ENCODE measurements at places on chromosomes 7 and 10.

GRCh38 chr10:130652964-130653578 is 516.9 kb downstream of the GLRX3 start:
- no peak for DNase-seq

GRCh38 chr10:117666166-117666565 is 123.6 kb downstream of the EMX2 start:
- DNase-seq, result no peak

DNA sequence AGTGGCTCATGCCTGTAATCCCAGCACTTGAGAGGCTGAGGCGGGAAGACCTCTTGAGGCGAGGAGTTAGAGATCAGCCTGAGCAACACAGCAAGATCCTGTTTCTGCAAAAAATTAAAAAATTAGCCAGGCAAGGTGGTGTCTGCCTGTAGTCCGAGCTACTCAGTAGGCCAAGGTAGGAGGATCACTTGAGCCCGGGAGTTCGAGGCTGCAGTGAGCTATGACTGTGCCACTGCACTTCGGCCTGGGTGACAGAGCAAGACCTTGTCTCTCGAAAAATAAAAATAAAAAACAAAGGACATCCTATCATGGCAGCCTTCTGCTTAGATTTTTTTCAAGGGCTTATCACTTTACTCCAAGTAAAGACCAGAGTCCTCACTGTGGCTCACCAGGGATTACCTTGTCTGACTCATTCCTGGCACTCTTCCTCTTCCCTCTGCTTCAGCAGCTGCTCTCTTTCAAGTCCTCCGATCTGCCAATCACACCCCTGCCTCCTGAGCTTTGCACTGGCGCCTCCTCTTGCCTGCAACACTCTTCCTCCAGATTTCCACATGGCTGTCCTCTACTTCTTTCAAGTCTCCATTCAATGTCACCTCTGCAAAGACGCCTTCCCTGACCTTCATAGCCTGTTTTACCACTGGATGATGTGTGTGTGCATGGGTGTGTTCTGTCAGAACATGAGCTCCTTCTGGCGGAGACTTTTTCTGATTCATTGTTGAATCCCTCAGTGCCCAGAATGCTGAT is 7.7 kb downstream of the PRTFDC1 start:
- no peak for DNase-seq

- DNase-seq, result no peak
Observed at GRCh38 chr7:113394856-113395255, 276.5 kb upstream of the SMIM30 start.

DNA sequence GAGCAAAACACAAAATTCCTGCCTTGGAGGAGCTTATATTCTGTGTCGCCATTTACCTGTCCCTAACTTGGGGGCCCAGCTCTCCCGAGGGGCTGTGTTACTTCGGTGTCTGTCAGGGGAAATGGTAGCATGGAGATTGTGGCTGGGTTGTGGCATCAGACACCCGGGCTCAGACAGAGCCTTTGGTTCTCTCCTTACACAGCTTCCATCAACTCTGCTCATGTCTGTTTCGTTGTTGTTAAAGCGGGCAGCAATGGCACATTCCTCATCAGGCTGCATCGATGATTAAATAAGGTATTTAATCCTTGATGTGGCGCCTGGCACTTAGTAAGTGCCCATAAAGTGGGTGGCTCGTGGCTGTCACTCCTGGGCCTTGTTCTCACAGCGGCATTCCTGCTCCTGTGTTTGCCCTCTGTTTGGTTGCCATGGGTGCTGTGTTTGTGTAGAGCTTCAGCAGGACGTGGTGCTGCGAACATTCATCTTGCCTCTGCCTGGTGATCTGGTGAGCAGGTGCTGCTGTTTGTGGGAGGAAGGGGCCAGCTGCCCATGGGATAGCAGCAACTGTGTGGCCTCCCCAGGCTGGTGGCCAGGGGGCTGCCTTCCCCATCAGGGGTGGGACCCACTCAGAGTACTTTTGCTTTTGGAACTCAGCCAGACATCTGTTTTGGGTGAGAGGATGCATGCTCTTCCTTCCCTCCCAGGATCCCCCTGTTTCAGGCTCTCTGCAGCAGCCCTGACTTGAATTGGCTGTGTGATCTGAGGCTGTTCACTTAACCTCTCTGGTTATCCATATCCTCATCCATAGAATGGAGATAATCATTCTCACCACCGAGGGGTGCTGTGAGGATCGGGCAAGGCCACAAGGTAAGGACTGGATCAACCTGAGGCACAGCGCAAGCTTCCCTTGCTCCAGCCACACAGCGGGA is 207.2 kb upstream of the SVIL start:
- no peak for DNase-seq

DNA sequence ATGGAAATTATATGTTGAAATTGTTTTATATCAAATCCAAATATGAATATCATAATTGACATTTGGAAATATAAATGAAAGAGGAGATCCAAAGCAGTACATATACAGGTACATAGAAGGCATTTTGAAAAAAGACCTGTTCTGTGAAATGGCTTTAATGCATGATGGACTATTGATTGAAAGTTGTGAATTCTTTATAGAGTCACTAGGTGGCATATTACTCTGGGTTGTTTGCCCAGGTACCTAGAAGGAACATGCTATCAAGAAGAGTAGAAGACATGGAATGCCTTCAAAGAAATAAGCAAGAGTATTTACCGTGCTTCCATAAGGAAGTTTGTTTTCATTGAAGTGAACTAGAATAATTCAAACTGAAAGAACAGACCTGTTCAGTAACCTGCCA is 160.0 kb upstream of the ANK3 start:
- DNase-seq, result no peak
